ENCODE measurements at places on chromosomes 4 and X. TPM values are rescaled to one million over a fixed set of nuclear protein-coding genes. Genes with fewer than 3 reads are reported as not detected.

Gene TCEAL6
- not detected for total RNA-seq

Gene ARSJ
- not detected for total RNA-seq

Gene SPANXA1
- not detected for total RNA-seq

Gene TNIP3
- 18.3 TPM for total RNA-seq

Gene UGT2B11
- not detected for total RNA-seq

Gene GLRA2
- total RNA-seq: not detected
